ENCODE measurements at places on chromosomes 1 and 21. TPM values are rescaled to one million over a fixed set of nuclear protein-coding genes. Genes with fewer than 3 reads are reported as not detected.

DNA sequence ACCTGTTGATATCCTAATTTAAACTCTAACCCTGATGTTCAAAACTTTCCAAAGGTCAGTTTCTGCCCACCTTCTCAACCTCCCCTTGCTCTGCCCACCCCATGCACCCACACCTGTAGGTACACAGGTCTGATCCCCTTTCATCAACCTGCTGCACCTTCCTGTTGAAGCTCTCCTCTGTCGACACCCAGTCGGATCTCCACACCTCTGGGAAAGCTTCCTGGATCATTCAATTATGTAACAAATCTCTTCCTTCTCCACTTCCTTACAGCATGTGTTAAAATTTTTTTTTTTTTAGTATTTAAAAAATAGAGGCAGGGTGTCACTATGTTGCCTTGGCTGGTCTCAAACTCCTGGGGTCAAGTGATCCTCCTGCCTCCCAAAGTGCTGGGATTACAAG is 44.7 kb upstream of the IGSF5 start:
- no peak for DNase-seq

DNA sequence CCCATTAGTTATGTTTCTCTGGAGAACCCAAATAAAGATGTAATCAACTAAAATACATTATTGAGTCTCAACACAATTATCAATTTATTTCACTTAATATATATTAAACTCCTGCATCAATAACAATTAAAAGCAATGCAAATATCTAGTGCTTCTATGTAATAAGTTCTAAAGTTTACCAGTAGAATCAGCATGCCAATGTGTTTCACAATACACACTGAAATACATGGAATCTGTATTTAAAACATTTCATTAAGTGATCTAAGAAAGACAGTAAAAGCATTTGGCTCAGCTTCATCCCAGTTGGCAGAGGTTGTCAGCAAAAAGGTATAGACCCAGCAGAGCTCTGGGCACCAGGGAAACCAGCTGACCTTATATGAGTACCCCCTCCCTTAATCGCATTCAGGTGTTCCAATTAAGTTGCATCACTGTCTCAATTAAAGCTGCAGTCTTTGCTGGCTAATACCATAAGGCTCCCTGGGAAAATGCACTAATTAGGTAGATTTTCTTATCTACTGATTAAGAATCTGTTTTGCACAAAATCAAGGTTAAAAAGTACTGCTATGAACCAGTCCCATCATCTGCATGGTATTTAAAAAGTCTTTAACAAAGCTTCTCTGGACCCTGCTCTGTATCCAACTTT is 63.1 kb downstream of the NIBAN1 start:
- no peak for DNase-seq

ZNF593OS gene
- not detected for total RNA-seq

DNA sequence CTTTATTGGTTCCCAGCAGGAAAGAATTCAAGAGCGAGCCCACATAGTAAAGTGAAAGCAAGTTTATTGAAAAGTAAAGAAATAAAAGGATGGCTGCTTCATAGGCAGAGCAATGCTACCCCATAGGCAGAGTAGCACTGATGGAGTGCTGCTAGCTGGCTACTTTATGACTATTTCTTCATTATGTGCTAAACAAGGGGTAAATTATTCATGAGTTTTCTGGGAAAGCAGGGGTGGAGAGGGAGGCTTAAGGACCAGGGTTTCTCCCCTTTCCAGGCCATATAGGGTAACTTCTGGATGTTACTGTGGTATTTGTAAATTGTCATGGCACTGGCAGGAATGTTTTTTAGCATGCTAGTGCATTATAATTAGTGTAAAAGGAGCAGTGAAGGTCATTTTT is 1271.4 kb downstream of the KCNT2 start:
- no peak for DNase-seq

- DNase-seq: no peak
Observed at GRCh38 chr1:36343651-36344394, 20.4 kb upstream of the EVA1B start.

ADGRL4 gene
- not detected for total RNA-seq

DNA sequence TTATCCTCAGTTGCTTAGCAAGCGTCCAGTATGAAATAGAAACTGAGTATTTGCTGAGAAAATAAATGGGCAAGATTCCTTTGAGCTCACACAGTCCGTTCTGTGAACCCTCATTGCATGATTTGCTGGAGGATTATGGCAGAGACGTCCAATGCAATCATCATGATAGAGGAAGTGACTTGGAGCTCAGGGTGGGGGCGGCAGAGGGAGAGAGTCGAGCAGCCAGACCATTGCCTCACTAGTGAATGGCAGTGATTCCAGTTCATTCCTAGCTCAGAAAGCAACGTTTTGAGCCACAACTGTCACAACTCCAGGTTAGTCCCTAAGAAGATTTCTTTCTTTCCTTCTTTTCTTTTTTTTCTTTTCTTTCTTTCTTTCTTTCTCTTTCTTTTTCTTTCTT is 27.5 kb upstream of the COL9A2 start:
- no peak for DNase-seq

GRCh38 chr1:244941121-244941520 is 76.8 kb upstream of the HNRNPU start:
- DNase-seq: no peak

DNA sequence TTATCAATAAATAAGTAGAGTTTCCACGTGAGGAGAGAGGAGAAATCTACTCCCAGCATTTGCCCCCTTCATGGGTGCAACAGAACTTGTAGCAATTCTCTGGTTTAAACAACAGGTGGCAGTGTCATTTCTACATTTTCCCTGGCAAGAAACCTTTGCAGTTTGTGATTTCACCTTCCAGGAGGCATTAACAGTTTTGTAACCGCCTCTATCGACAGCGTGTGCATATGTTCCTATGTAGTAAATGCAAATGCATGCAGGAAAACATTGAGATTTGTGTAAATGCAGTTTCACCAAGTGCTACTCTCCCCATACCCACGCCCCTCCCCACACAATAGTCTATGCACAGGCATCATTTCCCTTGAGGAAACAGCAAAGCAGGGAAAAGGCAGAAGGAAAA is 494.7 kb downstream of the SMYD3 start:
- DNase-seq: peak; percentile 23

DNA sequence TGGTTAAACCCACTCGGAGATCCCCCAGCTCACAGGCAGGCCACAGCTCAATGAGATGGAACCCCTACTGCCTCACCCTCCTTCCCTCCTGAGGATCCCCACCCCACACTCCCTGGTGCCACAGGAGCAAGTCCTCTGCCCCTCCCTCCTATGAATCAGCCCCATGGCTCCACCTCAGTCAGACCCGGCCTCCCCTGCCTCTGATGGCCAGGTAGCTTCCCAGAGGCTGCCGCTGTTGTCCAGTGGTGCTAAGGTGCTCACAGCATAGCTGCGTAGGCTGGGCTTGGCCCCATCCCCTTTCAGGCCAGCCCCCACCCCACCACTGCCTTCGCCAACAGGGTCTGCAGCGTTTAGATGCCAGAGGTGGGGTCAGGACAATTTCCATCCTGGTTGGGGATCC is 98.5 kb upstream of the IGSF21 start:
- DNase-seq: no peak

OPRD1 gene
- total RNA-seq: not detected

DNA sequence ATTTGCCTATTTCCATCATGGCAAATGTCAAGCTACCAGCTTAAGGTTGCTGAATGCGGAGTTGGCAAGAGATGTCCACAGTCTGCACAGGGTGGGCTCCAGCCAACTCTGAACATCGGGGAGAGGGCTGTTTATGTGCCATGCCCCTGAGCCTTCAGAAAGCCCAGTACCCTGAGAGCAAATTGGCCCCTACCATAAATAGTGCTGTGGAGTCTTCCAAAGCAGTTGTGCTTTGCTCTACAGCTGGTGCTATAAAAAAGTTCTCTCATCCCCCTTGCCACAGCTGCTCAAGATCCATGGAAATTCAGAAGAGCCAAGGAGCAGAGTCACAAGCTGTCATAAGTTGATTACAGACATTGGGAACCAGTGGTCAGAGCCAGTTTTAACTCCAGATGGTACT is 85.6 kb upstream of the CLDN14 start:
- DNase-seq: no peak

CYYR1 gene
- total RNA-seq: not detected

DNA sequence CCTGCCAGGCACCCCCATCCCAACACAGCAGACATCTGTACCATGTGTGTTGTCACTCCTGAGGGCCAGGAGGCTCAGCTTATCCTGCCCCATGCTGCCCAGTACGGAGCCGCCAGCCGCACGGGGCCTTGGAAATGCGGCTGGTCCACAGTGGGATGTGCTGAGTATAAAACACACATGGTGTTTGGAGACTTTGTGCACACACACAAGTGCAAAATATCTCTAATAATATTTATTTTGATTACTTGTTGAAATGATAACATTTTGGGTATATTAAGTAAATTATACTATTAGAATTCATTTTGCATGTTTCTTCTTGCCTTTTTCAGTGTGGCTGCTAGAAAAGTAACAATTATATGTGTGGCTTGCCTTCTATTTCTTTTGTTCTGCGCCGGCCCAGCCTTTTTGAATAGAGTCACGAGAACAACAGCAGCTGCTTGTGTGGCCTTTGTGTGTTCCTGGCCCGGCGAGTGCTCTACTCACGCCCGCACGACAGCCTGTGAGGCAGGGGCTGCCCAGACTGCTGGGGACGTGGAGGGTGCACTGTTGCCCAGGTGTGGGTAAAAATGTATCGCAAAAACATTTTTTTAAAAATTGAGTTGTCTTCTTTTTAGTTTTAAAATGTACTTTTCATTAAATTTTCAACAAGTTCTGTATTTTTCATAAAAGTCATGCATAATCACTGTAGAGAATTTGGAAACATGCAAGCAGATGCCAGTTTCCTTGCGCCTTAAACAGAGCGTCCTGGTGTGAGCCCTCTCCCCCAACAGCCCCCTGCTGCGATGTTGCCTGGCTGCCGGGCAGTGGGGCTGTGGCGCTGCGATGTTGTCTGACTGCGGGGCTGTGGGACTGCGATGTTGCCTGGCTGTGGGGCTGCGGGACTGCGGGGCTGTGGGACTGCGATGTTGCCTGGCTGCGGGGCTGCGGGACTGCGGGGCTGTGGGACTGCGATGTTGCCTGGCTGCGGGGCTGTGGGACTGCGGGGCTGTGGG is 35.5 kb downstream of the COQ8A start:
- DNase-seq: no peak

GRCh38 chr1:162676750-162677149 is 44.5 kb downstream of the DDR2 start:
- DNase-seq: no peak

GSTM5 gene
- 0.36 TPM for total RNA-seq

DNA sequence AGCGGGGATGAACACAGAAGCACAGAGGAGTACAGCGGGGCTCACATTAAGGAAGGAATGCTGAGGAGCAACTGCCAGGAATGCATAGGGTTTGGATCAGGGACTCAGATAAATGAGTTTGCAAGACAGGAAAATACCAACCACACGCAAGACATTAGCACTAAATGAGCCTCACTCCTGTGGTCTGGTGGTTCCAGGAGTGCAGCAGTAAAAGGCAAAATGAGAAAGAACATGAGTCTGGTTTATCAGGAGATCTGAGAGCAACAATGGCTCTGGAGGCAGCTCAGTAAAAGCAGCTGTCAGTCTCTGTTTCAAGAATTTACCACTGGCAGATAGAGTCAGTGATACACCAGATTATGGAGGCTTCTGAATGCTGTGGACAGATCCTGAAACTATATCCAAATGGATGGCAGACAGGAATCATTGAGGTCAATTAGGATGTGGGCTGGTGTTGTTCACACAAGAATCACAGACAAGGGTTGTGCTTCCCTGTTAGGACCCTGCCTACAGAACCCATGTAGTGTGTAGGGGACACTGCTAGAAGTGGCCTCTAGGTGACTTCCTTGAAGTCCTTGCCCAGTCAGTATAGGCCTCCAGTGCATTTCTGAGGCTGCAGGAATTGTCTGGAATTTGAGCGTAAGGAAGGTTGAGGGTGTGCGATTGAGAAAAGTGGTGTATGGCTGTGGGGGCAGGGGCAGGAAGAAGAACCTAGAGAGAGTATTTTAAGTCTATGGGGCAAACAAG is 50.3 kb downstream of the CASQ2 start:
- DNase-seq: no peak

GRCh38 chr1:44333376-44333775 is 21.7 kb downstream of the ERI3 start:
- no peak for DNase-seq

RAVER2 gene
- 1.0 TPM for total RNA-seq

TRNP1 gene
- total RNA-seq: 0.20 TPM

DNA sequence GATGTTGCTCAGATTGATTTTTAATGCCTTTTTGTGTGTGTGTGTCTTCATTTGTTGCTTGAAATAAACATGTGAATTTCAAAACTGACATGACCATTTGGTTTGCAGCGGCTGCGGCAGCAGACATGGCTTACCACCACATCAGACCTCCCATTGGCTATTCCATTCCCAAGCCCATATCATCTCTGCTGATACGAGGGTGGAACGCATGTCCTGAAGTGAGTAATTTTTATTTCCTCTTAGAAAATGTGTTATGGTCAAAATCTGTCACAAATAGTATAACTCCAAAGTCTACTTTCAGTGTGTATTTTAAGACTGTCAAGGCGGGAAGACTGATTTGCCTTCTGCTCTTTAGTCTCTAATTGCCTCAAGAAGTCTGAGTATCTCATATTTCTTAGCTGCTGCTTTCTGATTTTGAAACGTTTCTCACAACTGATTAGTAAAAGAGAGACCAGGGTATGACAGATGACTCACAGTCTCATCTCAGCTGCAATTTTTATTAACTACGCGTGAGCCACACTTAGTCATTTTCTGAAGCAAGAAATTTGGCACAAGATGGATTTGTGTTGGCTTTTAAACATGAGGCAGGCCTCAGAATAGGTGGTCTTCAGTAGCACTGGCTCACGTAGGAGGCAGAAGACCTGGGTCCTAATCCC is 49.0 kb downstream of the LRRC53 start:
- DNase-seq: no peak

- DNase-seq: no peak
Observed at GRCh38 chr1:52668711-52669110, 29.4 kb downstream of the COA7 start.
